Lung microvascular endothelial cell (primary cell): ENCODE measurements at places on chromosomes 4 and X. TPM values are rescaled to one million over a fixed set of nuclear protein-coding genes. Genes with fewer than 3 reads are reported as not detected.
A peak's percentile ranks its signal among the peaks of the same experiment; 100 is the strongest.

Gene KIF4A
- 1.8 and 6.3 TPM in 2 replicates for total RNA-seq

Gene SMIM10L2A
- total RNA-seq, result 0.40 and 0.65 TPM in 2 replicates

Gene CCDC120
- 0.44 and 0.79 TPM in 2 replicates for total RNA-seq

Gene RRH
- total RNA-seq, result under 0.01 TPM in 1 of 2 replicates, not detected in the other

DNA sequence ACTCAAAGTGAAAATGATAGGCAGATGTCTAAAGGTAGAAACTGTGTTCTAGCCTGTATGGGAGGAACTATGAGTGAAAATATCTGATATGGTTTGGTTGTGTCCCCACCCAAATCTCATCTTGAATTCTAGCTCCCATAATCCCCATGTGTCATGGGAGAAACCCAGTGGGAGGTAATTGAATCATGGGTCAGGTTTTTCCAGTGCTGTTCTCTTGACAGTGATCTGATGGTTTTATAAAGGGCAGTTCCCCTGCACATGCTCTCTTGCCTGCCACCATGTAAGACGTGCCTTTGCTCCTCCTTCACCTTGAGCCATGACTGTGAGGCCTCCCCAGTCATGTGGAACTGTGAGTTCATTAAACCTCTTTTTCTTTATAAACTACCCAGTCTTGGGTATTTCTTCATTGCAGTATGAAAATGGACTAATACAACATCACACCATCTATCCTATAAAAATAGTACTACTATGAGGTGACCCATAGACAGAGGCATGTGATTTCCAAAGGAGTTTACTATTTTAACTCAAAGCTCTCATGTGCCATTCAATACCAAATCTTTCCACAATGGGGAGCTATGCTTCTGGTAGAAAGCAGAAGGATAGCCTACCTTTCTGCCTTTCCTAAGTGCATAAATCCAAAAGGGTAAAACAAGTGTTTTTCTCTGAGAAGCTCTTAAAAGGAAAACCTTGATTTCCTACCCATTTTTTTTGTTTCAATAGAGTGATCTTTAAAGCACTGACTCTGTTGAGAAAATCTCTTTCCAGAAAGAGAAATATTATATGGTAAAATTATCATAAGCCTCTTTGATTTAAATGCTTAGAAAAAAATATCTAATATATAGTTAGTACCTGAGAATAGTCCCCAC is 38.8 kb downstream of the SEC31A start:
- peak; percentile 69 for DNase-seq

- DNase-seq, result peak; percentile 44
Observed at GRCh38 chrX:22060415-22061280, 28.5 kb downstream of the PHEX start.

DNA sequence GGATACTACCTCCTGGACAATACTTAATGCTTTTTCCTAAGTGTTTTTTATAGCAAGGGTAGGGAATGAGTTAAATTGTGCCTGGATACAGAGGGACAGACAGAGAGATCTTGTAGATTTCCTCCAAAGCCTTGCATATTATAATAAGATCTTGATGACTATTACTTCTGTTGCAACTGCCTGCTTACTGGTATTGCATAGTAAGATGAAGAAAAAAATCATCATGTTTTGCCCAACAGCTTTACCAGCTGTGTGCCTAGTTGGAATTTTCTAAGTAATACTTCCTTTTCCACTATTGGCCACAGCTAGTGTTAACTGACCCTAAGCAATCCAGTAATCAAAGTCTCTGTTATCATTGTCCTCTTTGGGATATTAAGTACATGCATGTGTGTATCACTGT is 139.0 kb downstream of the DCK start:
- no peak for DNase-seq

DNA sequence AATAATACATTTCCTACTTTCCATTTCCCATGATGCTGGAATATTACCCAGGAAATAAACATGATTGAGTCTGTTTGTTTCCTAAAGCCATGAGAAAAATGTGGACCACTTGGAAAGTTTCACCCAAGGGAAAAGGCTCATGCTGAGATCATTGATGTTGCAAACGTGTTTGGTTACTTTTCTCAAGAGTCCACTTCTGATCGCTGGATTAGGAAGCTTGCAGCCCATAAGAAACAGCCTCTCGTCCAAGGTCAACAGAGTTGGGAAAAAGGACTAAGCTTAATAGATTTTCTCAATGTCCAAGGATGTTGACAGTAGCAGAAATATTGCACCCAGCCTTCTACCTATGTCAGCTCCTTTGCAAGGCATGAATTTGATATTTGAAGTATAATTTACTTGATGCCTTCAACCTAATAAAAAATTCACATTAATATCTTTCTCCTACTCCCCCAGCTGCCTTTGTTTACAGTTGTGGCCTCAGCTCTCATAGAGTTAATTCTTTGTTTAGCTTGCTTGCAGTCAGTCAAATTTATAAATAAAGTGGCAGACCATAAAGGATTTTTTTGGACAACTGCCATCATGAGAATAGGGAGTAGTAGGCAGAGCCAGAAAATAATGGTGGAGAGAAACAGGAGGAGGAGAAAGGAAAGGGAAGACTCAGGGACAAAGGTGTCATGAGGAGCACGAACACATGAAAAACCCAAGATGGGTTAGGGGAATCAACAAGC is 65.6 kb upstream of the BLTP1 start:
- no peak for DNase-seq

- peak; percentile 2 for DNase-seq
Observed at GRCh38 chr4:12409507-12410190, 981.0 kb upstream of the HS3ST1 start.

- DNase-seq, result no peak
Observed at GRCh38 chrX:126124721-126125120, 41.4 kb downstream of the DCAF12L2 start.

DNA sequence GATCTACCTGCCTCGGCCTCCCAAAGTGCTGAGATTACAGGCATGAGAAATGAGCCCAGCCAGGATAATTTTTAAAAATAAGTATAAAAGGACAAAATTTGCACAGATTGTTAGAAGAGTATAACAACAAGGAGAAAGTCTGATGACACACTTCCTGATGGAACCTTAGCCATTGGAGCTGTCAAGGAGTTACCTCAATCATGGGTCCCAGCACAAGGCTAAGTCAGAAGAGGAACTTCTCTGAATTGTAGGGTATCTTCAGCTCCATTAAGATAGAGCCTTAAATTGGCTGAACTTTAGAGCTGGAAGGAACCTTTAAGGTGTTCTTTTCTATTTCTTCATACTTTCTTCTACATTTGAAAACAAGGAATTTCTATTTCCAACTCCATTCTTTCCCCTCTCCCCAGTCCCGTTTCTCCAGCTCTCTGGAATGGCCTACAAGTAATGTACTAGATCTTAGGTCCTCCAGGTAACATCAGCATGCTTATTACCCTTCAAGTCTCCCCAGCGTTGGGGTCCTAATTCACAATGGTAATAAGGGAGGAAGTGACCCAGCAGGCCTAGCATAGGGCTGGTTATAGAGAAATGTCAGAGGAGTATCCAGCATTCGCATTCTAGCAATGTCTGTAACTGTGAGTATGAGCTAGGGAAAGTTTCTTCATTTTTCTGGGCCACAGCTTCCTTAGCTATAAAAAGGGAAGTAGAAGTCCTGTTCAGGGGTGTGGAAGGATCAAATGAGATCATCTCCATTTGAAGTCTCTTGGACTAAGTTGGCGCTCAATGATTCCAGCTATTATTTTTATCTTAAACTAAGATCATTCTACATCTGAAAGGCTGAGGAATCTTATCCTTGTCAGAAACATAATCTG is 18.5 kb upstream of the RBPJ start:
- no peak for DNase-seq

DNA sequence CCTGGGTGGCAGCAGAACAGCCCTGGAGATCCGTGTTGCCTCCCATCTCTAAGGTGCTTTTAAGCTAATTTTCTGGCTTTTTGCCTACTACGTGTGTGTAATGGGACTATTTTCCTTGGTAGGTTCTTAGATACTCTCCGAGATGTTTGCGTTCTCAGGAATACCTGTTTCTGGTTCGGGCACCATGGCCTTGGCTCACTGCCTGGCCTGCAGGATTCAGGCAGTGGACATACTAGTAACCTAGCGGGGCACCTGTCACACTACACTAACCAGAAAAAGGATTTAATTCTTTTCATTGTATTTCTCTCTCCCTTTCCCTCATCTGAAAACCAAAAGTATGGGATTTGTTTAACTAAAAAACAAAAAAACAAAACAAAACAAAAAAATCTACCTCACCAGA is 29.2 kb downstream of the FHIP1A start:
- no peak for DNase-seq

- DNase-seq, result no peak
Observed at GRCh38 chr4:113534711-113535110, 226.8 kb downstream of the CAMK2D start.

DNA sequence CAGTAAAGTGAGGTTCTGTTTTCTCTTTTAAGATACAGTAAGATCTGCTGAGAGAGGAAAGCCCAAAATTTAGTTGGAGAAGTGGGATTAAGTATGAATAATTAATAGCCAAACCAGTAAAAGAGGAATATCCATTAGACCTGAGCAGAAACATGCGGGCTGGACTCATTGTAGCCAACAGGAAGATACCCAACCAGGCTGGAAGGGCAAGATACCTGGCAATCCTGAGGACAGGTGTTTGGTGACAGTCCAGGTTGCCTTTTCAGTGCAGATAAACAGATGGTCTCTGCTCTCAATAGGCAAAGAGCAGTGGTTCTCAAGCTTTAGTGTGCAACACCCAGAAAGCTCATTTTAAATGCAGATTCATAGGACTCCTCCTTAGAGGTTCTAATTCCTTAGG is 980.8 kb upstream of the GRID2 start:
- DNase-seq, result no peak

DNA sequence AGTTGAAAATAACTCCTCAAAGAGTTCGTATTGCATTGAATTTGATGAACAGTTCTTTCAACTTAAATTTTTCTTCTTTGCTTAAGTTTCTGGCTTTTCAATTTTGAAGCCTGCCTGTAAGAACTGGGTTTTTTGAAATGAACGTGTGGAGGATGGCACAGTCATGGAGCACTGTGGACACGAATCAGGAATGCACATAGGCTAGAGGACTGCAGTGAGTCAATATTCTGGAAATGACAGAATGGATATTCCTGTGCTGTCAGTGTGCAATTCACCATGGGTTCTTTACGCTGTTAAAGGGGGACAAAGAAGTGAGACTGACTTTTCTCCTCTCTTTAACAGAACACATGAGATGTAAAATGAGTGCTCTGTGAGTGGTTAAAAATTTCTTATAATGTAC is 368.0 kb upstream of the AGA start:
- DNase-seq, result no peak

DNA sequence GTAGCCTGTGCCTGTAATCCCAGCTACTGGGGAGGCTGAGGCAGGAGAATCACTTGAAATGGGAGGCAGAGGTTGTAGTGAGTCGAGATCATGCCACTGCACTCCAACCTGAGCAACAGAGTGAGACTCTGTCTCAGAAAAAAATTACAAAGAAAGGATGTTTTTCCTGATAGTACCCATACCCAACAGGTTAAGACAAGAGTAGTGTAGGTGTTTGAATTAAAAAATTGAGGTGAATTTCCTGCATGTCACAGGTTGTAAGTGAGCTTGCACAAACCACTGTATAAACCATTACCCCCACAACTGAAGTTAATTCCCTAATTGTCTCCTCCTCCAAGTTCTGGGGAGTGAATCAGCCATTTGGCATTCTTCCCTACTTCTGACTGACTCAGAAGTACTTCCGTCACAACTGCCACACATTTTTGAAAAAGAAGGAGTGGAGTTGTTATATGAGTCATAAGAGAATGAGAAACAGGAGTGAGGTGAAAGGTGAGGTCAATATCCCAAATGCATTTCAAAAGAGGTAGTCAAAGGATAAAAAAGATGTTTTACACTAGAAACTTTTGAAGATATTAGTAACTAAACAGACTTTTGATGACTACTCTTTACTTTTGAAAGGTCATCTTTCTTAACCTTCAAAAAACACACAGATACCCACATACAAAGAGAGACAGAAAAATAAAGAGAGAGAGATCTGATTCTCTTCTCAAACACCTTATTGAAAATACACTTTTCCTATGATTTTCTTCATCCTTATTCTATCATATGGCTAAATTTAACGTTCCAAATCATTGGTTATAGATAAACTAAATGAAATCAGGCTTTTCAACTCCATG is 134.5 kb downstream of the BTC start:
- DNase-seq, result peak; percentile 77

GRCh38 chr4:12359420-12359819 is 930.7 kb upstream of the HS3ST1 start:
- DNase-seq, result peak; percentile 12

DNA sequence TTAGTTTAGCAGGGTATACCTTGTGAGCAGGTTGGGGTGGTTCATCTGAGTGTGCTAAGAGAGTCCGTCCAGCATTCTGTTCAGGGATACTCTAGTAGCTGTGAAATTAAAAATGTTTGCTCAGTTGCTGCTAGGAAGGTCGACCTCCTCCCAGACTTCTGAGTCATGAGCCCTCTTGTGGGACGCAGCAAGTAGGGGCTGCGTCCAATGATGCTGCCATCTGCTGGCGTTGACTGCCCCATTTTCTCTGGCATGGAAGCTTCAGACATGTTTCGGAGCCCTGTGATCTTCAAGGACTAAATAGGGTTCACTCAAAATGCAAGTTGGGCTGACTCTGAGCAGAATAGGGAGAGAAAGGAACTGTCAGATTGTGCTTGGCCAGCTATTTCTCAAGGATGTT is 201.0 kb upstream of the ARSJ start:
- DNase-seq, result peak; percentile 78

GRCh38 chrX:75746891-75747639 is 38.0 kb downstream of the MAGEE2 start:
- DNase-seq, result peak; percentile 21

DNA sequence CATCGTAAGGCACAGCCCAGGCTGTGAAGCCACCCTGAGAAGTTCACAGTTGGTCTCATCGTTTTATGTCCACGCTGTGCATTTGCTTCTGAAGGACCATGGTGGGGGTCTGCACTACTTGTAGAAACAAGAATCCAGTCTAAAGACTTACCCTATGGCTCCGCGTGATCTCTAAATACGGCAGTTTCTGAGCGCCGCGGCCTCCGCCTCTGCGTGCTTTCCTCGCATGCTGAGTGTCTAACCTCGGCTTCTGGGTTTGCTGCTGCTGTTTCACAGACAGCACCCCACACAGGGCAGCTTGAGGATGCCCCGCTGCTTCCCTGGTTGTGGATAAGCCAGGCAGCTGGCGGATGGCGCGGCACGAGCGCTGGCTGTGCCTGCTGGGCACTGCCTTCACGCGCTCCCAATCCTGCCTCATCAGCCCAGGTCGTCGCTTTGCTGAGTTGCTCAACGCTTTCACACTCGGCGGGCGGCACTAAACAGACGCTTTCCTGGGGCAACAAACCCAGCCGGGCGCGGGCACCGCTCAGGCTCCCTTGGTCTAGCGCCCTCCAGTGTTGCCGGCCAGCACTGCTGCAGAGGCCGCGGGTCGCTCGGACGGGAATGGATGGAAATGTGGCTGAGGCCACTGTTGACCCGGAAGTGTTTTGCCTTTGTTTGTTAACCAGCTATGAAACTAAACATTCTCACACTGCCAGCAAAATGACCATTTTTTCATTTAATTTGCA is 39.2 kb downstream of the FGFRL1 start:
- DNase-seq, result peak; percentile 50

DNA sequence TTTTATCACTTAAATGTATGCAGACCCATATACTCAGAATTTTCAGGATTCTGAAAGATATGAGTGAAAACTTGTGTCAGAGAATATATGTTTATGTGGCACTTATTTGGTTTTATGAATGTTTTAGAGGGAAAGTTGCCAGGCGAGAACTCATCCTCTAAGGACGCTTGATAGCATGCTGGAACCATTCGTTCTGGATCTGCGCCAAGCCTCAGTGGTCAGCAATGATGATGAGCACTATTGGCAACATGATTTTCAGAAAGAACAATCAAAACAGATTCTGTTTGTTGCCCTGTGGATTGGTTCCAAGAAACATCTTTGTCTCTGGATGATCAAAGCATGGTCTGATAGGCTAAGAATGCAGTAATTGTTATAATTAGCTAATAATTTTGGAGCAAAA is 32.1 kb upstream of the RAPGEF2 start:
- peak; percentile 83 for DNase-seq
